ENCODE measurements at places on chromosomes 3 and 15. TPM values are rescaled to one million over a fixed set of nuclear protein-coding genes. Genes with fewer than 3 reads are reported as not detected.

Gene ZBED2
- 20.5 TPM for total RNA-seq

Gene PRKAR2A
- 27.9 TPM for total RNA-seq

Gene KLF15
- 0.33 TPM for total RNA-seq

Gene FEZF2
- total RNA-seq: not detected

Gene DNAH12
- not detected for total RNA-seq

Gene GOLGA8J
- total RNA-seq: not detected

Gene FGD5
- total RNA-seq: 0.51 TPM

Gene GP5
- under 0.01 TPM for total RNA-seq

Gene WDR93
- 0.25 TPM for total RNA-seq

Gene TMEM108
- 2.4 TPM for total RNA-seq

Gene PARP15
- total RNA-seq: not detected

Gene FYCO1
- 22.8 TPM for total RNA-seq

Gene ANKUB1
- total RNA-seq: not detected

Gene TMEM212
- total RNA-seq: not detected

Gene TMEM207
- total RNA-seq: not detected

Gene GOLGA6L9
- 0.81 TPM for total RNA-seq

Gene IL17RD
- total RNA-seq: 31.3 TPM

Gene SH2D7
- total RNA-seq: not detected

Gene EOGT
- total RNA-seq: 31.1 TPM

Gene GOLGA8G
- not detected for total RNA-seq

Gene SIDT1
- not detected for total RNA-seq

Gene GOLGA6D
- not detected for total RNA-seq

Gene LPP
- 75.0 TPM for total RNA-seq

Gene SEMA3G
- not detected for total RNA-seq

Gene GRK7
- total RNA-seq: not detected

Gene HCN4
- total RNA-seq: under 0.01 TPM

Gene PXYLP1
- 5.4 TPM for total RNA-seq

Gene SCAMP5
- 11.5 TPM for total RNA-seq

Measured in mesangial cell (primary cell).